T-cell (primary cell): ENCODE measurements at places on chromosomes 2 and 18.

- no peak for DNase-seq
Observed at GRCh38 chr2:60317844-60318243, 235.6 kb downstream of the BCL11A start.

- DNase-seq, result no peak
Observed at GRCh38 chr2:227687189-227687588, 20.6 kb downstream of the SCYGR5 start.

- no peak for DNase-seq
Observed at GRCh38 chr2:162711832-162712540, 126.6 kb downstream of the KCNH7 start.

- DNase-seq, result no peak
Observed at GRCh38 chr2:221448844-221449390, 123.2 kb downstream of the EPHA4 start.

GRCh38 chr18:57301573-57302559 is 50.5 kb upstream of the ST8SIA3 start:
- no peak for DNase-seq

DNA sequence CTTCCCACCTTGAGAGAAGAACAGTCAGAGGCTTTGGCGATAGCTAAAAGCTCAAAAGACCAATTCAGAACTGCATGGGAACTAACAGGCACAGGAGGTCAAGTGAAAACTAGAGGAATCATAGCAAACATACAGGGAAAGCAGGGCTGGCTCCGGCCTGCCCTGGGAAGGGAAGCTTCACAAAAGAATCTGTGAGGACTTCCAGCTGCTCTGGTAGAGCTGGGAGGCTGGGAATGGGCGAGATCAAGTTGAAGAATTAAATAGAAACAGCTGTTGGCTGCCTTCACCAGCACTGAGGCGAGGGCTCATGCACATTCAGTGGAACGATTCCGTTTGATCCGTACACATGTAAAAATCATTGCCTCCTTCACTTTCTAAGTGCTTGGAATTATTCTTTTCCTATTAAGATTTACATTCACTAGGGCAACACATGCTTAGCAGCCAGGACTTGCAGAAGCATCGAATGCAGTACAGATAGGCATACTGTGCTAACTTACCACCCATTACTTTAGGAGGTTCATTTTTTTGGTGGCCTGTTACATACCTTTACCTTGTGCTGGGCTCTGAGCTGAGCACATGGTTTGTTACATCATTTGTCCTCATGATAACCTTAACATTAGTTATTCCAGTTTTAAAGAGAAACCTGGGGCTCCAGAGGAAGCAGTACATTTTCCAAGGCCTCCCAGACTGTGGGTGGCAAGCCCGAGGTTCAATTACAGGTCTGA is 125.4 kb upstream of the RNF152 start:
- no peak for DNase-seq

DNA sequence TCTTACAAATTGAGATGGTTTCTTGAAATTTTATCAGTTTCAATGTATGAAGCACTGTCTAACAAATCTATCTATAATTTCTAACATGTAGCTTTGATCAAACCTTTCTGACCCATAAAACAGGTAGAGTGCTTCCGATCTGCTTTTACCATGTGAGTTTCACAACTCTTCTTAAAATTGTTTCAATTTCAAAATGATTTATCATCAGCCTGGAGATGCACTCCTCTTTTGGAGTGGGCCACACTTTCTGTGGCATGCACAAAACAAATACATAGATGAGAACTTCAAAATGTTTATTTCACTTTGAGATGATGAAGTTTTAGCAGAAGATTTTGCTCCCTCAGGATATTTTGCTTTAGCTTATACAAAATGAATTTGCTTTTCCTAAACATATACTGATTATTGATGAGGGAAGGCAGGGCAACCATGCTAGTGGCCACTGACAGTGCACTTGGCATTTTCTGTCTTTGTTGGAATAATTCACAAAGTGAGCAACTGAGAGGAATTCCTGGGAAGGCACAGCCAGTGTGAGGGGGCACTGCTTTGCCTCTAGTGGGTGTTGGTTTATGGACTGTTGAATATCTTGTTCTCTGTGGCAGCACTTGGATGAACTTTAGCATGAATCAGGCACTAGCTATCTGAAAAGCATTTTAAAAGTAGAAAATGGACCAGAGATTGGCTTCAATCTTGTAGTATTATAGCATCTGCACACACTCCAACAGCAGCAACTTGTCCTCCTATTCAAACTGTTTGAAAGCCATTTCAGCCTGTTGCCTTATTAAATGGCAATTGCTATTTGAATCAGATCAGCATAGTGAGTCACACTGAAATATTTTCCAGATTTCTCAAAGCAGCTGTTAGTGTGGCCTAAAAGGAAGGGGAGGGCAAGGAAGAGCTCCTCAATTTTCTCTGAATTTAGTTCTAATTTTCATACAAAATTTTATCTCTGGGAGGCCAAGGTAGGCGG is 193.2 kb downstream of the CCDC85A start:
- no peak for DNase-seq

DNA sequence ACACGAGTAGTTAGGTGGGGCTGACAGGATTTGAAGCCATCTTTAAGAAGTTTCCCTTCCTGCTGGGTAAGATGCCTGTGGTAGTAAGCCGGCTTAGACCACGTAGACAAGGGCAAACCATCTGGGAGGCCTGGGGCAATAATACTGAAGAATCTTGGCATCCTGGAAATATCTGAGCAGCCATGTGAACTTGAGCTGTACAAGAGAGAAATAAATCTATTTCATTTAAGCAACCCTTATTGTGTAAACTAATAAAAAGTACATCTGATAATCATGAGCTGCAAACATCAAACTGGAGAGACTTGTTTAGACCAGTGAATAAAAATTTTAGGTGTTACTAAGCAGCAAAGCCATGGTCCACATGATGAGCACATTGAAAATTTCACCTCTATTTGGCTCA is 11.4 kb upstream of the CETN1 start:
- no peak for DNase-seq

DNA sequence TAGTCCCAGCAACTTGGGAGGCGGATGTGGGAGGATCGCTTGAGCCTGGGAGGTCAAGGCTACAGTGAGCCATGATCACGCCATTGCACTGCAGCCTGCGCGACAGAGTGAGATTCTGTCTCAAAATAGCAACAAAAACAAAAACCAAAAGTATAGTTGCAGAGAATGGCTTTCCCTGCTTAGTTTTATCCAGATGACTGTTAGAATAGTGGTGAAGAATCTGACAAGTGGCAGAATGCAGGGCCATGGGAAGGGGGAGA is 53.8 kb downstream of the NEDD4L start:
- no peak for DNase-seq

GRCh38 chr2:57397550-57398360 is 648.9 kb upstream of the VRK2 start:
- no peak for DNase-seq

DNA sequence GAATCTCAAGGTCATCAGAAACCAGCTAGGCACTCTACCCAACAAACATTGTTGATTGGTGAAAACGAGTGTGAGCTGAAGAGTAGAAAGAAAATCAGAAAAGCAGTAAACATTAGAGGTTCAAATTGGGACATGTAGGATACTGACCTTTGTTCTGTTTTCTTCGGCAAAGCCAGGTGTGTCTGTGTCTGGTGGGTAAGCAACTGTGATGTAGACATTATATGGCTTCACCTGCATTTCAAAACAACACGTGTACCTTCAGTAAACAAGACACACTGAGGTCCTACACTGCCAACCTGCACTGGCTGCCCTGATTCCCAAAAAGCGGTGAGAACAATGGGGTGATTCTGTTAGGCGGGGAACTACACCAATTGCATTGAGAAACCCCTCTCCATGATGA is 22.7 kb downstream of the KDSR start:
- DNase-seq, result no peak

- no peak for DNase-seq
Observed at GRCh38 chr2:1819419-1819818, 75.1 kb upstream of the PXDN start.

DNA sequence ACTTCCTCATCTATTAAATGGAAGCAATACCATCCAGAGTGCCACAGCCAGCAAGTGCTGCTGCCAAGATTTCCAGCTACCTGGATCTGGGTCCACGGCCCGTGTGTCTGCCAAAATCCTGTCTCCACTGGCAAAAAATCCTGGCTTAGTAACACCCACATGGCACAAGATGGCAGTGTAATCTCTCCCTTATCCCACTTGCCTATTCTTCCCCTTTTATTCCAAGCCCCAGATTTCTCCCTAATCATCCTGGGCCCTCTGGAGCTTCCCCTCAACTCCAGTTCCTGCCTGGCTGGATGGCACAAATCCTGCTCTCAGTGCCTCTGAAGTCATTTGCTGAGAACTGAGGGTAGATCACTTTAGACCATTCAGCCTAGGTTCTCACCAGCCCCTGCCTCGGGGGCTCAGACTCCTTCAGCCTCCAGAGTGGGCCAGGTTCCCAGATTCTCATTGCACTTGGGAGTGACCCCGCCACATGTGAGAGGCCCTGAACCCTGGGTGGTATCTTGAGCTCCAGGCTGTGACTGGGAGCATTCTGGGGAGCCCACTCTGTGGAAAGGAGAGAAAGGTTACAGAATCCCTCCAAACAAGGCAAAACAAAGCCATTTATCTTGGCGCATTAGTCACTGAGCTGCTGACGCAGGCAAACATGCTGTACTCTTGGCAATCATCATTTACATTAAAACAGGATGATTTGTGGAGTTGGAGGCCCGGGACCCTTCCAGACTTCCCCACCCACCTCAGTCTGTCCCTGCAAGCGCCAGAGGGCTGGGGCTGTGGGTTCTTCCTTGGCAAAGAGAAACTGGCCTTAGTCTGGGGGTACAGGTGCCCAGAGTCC is 325.8 kb downstream of the DYSF start:
- DNase-seq, result no peak

- no peak for DNase-seq
Observed at GRCh38 chr2:43766006-43766405, 7.8 kb upstream of the DYNC2LI1 start.

GRCh38 chr2:69291004-69291650 is 95.9 kb downstream of the GFPT1 start:
- DNase-seq, result no peak

DNA sequence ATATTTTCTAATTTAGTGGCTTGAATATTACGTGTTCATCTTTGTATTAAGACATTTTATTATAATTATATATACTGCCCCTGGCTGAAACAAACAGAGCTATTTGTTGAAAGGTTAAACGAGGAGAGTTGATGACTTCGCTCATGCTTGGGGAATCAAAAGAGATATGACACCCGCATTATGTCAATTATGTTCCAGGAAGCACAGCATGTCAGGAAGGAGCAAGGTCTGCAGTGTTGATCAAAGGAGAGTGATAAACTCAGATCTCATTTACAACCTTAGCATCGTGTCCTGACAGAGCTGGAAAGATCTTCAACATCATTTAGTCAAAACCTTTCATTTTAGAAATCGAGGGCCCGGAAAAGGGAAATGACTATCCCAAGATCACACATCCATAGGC is 510.1 kb downstream of the TDRD15 start:
- no peak for DNase-seq

DNA sequence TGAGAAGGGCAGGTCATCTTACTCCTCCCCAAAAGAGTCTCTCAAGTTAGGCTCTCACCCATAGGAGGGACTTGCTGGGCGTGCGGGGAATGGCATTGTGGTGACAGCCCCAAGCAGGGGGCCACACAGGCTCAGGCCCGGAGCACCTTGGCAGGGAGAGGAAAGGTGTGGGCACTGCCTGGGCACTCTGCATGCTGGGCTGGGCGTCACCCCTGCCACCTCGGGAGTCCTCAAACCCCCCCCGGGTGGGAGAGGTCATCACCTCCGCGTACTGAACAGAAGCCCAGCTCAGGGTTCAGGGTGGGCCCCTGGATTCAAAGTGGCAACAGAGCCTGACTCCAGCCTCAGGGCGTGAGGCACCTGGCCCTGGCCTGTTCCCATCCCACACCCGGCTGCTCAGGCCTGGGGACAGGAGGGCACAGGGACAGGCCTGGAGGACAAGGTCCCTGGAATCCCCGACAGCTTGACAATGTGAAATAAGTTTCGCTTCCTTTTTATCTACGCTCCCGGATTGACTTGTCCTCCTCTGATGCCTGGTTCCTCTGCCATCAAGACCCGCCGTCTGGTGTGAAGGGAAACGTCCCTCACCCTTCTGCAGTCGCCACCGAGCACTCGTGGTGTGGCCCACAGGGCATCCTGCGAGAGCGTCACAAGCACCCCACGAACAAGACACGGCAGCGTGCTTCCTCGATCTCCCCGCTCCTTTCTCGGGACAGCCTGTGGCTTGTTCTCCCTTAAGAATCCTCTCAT is 97.8 kb downstream of the HDAC4 start:
- DNase-seq, result no peak

- no peak for DNase-seq
Observed at GRCh38 chr2:12941203-12941602, 224.5 kb downstream of the TRIB2 start.

DNA sequence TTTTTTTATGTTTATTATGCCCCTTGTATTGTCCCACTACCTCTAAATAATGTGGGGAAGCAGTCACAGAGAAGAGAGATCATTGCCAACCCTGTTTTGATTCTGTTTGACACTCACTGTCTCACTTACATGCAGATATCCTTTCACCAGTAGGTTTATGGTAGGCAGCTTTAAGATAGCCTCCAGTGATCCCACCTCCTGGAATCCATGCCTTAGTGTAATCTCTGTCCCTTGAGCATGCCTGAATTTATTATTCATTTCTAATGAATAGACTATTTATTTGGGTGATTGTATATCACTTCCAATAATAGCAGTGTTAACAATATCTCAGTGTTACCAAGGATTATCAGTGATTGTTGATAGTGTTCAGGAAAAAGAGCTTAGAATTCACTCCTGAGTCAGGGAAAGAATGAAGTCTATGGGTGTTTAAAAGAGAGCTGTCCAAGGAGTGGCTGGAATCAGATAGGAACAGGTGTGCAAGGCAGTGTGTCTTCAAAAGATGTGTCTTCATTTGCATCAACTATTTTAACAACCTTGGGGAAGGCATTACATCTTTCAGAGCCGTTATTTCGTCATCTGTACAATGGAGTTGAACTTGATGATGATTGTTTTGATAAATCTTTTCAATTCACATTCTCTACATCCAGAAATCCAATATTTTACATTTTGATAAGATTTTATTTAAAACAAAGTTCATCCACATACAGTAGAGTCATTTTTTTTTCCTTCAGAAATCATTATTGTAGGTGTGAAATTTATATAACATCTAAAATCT is 31.9 kb downstream of the PKP4 start:
- DNase-seq, result no peak

DNA sequence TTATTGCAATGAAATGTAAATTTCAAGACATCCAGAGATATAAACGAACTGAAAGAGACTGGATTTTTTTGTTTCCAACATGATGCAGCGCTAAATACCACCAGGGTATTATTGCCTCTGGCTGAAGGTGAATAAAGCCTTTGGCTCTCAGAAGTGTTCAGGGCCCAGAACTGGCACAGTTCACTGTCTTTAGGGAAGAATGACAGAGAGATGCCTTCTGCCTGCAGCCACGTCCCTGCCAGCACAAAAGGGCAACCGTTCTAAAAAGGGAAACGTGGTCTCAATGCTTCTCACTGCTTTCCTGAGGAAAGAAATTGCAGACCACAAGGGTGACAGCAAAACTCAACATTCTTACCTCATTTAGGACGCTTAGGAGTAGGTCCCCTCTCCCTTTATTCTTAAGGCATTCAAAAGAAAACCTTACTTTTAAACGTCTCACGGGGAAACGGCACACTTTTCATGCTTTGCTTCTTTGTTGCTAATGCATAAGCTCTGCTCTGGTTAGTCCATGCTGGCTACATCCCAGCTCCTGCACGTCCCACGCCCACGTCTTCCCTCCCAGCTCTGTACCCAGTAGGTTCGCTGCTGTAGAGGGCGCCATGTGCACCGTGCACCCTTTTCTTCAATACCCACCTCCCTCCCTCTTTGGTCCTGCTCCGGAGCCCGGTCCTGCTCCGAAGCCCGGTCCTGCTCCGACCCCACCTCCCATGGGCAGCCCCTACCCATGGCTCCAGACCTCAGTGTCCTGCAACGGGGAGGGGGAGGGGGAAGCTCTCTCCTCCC is 171.0 kb downstream of the HRH4 start:
- no peak for DNase-seq
